ENCODE measurements at places on chromosomes 12 and 14.

DNA sequence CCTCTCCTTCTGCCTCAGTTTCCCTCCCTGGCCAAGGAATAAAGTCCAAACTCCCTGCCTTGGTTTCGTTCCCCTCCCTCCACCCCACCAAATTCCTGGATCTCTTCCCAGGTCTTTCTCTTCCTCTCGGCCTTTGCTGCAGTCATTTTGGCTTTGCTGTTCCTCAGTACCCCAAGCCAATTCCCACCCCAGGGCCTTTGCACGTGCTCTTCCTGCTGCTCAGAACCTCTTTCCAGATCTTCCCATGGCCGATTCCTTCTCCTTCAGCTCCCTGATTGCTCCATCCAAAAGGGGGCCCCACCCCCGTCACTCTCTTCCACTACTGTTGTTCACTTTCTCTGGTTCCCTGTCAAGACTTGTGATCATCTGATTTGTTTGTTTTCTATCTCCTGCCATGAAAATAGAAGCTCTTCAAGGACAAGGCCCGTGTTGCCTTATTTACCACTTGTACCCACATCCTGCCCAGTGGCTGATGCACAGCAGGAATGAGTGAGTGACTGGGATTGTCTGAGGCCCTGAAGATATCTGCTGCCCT lies 3.1 kb downstream of the HNF1A start:
- DNase-seq, result no peak

GRCh38 chr12:127667131-127667685 lies 599.8 kb upstream of the TMEM132C start:
- no peak for DNase-seq

DNA sequence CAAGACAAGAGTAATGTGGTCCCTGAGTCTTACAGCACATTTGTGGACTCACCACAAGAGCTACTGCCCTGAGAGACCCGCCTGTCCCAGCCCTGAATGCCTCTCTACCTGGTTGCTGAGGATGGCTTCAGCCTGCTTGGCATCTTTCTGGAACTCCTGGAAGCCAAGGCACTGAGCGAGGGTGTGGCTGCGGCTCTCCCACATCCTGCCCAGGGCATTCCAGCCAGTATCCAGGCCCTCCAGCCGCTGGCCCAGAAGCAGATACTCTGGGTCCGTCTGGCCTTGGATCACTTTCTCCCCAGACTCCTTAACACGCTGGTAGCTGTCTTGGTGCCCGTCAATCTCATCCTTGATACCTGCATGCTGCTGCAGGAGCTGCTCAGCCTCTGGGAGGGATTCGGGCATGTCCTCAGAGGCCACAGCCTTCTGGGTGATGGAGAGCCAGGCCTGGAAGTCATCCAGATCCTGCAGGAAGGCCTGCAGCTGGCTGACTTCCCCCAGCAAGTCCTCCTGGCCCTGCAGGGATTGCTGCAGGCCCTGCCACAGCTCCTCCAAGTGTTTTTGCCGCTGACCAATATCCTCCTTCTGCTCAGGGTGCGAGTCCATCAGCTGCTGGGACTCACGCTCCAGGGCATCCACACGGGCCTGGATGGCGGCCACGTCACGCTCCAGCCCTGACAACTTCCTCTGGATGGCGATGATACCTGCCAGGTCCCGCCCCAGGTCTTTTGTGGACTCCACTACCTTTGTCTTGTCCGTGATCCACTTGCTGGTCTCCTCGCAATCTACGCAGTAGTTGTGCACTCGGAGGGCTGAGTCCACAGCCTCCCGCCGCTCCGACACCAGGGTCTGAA lies 82.3 kb downstream of the PLEKHG3 start:
- DNase-seq, result no peak

GRCh38 chr14:44846232-44846824 lies 115.4 kb downstream of the KLHL28 start:
- DNase-seq, result no peak

All from stimulated activated naive CD4-positive, alpha-beta T cell treated with Interleukin-2 at 50 U/mL for 16 hours (primary cell).